ENCODE measurements at places on chromosomes 1 and 21.

DNA sequence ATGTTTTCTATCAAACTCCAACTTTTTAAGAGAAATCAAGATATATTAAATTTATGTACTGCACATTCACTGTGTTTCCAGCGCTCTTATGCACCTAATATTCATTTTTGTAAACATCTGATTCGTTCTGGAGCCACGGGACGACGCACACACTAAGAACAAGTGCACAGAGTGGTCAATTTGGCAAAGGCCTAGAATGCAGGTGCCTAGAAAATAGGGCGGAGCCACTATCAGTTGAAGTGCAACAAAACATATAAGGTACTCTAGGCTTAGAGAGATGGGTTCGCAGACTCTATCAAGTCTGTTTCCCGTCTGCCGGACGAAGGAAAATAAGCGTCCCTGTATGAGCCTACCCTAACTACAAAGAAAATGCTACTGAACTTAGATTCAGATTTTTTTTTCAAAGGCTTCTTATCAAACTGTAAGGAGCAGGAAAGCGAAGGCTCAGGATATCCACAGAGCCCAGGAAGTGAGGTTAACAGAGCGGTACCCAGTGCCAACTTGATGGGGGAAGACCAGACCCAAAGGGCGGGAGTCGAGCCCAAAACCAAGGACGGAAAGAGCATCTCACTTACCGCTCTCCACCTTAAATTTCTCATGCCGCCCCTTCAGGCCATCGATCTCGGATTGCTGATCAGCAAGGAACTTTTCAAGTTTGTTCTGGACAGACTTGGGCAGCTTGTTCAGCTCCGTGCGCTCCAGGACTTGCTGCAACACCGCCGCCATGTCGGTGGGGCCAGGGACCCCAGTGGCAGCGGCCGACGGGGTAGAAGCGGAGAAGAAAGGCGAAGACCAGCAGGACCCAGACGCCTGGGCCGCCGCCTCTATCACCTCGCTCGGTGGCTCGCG, 526 bp downstream of the TPR start:
- DNase-seq, result peak; percentile 30

- DNase-seq, result no peak
These were observed 126.8 kb downstream of the ITSN1 start for GRCh38 chr21:33769057-33769456.

DNA sequence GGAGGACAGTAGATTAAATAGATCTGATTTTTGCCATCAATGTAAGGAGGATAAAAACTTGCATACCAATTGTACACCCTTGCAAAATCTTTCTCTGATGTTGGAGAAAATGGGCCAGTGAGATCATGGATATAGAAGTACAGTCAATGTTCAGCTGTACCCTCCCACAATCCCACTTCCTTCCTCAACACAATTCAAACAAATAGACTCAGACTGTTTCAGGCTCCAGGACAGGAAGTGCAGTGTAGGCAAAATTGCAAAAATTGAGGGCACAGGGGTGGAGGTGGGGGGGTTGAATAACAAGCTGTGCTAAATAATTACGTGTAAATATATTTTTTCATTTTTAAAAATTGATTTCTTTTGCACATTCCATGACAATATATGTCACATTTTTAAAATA, 3.9 kb upstream of the IFI44 start:
- no peak for DNase-seq

- DNase-seq, result no peak
These were observed 720 bp upstream of the BSDC1 start for GRCh38 chr1:32394890-32395432.

- no peak for DNase-seq
These were observed 121.8 kb downstream of the GALNT2 start for GRCh38 chr1:230188826-230189225.

- DNase-seq, result no peak
These were observed 20.1 kb upstream of the MED18 start for GRCh38 chr1:28308750-28309149.

- no peak for DNase-seq
These were observed 1.2 kb downstream of the SCAF4 start for GRCh38 chr21:31730712-31731055.

GRCh38 chr1:236534151-236534651, 10.4 kb downstream of the LGALS8 start:
- no peak for DNase-seq

- DNase-seq, result no peak
These were observed 240.0 kb downstream of the NUF2 start for GRCh38 chr1:163561580-163562295.

GRCh38 chr1:227938276-227938675, 9.5 kb downstream of the WNT9A start:
- no peak for DNase-seq

GRCh38 chr1:30340934-30341333, 382.5 kb downstream of the MATN1 start:
- DNase-seq, result no peak

- DNase-seq, result no peak
These were observed 52.4 kb downstream of the NEGR1 start for GRCh38 chr1:72229893-72230292.

- no peak for DNase-seq
These were observed 16.1 kb upstream of the XPR1 start for GRCh38 chr1:180615493-180616290.

- no peak for DNase-seq
These were observed 92.2 kb upstream of the TTC39A start for GRCh38 chr1:51422367-51423072.

DNA sequence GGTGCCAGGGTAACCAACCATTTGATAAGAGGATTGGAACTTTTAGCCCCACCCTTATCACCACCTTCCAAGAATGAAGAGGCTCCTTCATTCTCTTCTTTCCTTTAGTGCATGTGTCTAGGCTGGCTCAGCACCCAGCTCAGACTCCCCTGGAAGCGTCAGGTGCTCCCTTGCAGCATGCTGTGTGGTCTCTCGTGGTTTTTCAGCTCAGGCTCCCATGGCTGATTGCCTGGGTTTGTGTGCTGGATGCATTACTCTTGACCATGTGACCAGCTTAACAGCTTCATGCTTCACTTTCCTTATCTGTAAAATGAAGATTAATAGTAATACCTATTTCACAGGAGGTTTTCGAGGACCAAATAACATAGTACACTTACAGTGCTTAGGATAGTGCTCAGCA, 198.4 kb downstream of the HHAT start:
- DNase-seq, result no peak

DNA sequence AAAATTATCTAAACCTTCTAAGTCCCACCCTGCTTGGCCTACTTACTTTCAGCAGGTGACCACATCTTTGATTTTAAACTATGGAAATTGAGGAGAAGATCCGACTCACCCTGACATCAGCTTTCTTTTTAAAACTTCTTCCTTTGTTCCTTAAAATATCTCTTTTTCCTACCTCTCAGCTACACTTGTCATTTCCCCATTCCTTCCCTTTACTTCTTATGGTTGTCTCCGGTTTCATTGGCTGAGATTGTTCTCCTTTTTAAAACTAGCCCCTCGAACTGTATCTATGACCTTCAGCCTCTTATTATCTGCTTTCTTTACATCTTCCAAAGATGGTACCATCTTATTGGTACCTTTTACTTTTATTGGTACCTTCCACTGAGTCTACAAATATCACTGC, 87.8 kb upstream of the NRIP1 start:
- no peak for DNase-seq

DNA sequence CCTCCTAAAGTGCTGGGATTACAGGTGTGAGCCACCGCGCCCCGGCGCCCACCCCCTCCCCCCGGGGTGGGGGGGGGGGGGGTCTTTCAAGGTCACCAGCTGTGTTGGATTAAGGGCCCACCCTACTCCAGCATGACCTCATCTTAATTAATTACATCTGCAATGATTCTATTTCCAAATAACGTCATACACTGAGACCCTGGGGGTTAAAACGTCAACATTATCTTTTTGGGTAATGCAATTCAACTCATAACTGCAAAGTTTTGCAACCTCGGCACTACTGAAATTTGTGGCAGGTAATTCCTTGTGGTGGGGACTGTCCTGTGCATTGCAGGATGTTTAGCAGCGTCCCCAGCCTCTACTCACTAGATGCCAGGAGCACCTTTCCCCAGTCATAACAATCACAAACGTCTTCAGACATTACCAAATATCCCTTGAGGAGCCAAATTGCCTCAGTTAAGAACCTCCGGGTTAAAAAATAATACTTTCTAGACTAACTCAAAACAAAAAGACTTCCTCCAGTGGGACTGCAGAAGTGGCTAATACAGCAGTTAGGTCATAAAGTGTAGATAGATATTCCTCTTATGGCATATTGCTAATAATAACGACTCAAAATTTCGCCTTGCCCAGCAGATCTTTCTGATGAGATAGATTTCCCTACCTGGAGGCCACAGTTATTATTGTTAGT, 233.0 kb upstream of the KAZN start:
- no peak for DNase-seq

- DNase-seq, result no peak
These were observed 341.0 kb downstream of the SMYD3 start for GRCh38 chr1:246165826-246166709.

- DNase-seq, result no peak
These were observed 329.5 kb upstream of the DUSP10 start for GRCh38 chr1:222071387-222071786.

DNA sequence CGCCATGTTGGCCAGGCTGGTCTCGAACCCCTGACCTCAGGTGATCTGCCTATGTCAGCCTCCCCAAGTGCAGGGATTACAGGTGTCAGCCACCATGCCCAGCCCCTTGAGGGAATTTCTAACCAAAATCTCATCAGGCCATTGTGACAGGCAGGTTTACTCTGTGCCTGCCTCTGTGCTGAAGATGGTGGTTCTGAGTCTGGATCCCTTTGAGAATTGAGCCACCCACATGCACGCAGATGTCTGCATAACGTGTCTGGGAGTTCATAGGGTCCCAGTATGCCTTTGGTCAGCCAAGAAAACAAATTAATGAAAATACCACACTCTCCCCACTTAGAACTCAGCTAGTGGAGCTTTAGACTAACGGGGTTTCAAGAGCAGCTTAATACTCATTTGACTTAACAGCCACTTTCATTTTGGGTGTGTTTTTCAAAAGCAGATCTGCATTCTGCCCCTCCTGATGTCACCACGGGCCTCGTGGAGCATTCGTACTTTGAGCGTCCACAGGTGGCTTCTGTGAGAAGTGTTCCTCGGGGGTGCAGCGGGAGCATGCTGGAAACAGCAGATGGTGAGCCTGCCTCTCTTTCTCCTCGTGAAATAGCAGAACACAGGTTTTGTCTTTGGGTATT, 45.3 kb downstream of the DIP2A start:
- no peak for DNase-seq

DNA sequence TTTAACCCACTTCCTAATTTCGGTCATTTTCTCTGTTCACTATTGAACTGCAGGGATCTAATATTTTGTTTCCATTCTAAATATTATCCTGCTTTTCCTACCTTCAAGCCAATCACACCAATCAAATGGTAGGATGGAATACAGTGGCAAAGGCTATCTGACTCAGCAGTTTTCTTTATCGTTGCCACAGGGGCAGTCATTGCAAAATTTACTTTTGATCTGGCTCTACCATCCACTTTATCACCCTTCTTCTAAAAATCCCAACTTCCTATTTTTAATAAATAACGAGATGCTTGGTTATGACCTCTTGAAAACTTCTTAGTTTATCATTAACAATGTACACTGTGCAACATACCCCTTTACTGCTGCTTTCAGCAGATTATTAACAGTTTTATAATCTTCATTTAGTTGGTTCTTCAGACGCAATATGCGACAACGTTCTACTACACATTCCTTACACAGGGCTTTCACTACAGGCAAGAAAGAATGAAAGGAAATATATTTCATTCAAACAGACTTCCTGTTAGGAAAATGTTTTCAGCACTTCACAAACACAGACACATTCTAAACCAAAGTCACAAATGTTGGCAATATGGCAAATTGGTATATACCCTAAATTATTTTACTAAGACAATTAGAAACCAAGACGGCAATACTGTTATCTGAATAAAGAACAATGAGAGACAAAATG, 52.3 kb upstream of the RAP1GAP start:
- no peak for DNase-seq

DNA sequence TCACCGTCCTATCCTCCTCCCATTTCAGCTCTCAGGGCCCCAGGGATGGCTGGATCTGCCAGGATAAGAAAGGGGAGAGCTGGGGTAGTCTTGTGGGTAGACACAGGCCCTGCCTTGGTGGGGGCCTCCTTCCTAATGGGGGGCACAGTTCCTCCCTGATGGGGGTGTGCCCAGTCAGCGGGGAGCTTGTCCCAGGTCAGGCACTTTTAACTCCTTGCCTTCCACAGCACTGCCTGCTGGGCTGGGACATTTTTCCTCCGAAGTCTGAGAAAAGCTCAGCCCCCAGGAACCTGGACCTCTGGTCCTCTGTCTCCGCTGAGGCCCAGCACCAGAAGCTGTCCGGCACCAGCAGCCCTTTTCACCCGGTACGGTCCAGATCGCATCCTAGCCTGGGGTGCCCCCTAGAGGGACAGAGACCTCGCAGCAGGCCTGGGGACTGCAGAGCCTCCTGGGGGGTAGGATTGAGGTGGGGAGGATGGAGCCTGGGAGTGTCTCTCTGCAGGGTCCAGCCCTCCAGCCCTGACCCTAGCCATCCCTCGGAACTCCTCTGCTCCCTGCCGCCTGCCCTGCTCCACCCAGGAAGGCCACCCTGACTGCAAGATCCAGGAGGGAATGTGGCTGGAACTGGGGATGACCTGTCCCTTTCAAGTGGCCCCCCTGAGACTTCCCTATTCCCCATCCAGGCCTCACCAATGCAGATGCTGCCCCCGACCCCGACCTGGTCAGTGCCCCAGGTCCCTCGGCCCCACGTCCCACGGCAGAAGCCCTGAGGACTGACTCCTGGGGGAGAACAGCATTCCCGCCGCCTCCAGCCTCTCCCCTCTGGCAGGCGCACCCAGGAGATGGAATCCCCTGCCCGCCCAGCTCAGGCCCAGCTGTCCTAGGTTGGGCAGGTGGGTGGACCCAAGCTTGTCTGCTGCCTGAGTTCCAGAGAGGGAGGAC, 12.0 kb downstream of the MIIP start:
- no peak for DNase-seq

All from tibial nerve (tissue), 4 donors.